T-helper 2 cell treated with Interferon-gamma antibody and Interleukin-4, amounts not matched to agents 100 ng/mL and 5 ng/mL, for 36 hours (primary cell): ENCODE measurements at places on chromosomes 3 and 15. TPM values are rescaled to one million over a fixed set of nuclear protein-coding genes. Genes with fewer than 3 reads are reported as not detected.

SLC24A5 gene
- not detected in 2 replicates for total RNA-seq

TRIM42 gene
- total RNA-seq = not detected in 2 replicates

EXOG gene
- 22.7 and 23.2 TPM in 2 replicates for total RNA-seq

PLS1 gene
- 5.5 and 6.1 TPM in 2 replicates for total RNA-seq

LMAN1L gene
- 0.64 and 0.93 TPM in 2 replicates for total RNA-seq

LIPH gene
- not detected in 2 replicates for total RNA-seq

SNRPA1 gene
- 135 and 147 TPM in 2 replicates for total RNA-seq

EIF4E3 gene
- 65.3 and 66.2 TPM in 2 replicates for total RNA-seq

IFT122 gene
- 20.4 and 22.5 TPM in 2 replicates for total RNA-seq

ACP3 gene
- not detected in 2 replicates for total RNA-seq

NSMCE3 gene
- total RNA-seq = 9.0 and 9.7 TPM in 2 replicates

MRPL3 gene
- 89.3 and 92.6 TPM in 2 replicates for total RNA-seq

MEX3B gene
- total RNA-seq = 0.95 and 1.0 TPM in 2 replicates

RASGRP1 gene
- total RNA-seq = 115 and 116 TPM in 2 replicates

C3orf85 gene
- not detected in 2 replicates for total RNA-seq

GP9 gene
- not detected in 2 replicates for total RNA-seq
